ENCODE measurements at places on chromosomes 12 and 14.

DNA sequence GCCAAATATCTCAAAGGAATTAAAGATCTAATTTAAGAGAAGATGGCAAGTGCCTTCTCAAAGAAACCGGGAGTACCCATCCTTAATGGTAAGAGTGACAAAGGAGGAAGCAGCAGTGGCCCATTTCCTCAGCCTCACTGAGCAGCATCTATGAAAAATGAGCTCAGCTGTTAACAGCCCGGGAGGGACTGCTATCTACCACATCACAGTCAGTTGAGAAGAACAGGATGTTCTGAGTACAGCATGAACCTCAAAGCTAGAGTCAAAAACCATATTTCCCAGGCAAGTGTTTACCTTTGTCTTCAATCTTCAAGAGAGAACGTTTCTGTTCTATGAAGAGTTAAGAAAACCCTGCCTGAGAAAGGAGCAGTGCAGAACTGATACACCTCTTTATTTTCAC is 115.0 kb downstream of the BTG1 start:
- peak; percentile 58 for DNase-seq

DNA sequence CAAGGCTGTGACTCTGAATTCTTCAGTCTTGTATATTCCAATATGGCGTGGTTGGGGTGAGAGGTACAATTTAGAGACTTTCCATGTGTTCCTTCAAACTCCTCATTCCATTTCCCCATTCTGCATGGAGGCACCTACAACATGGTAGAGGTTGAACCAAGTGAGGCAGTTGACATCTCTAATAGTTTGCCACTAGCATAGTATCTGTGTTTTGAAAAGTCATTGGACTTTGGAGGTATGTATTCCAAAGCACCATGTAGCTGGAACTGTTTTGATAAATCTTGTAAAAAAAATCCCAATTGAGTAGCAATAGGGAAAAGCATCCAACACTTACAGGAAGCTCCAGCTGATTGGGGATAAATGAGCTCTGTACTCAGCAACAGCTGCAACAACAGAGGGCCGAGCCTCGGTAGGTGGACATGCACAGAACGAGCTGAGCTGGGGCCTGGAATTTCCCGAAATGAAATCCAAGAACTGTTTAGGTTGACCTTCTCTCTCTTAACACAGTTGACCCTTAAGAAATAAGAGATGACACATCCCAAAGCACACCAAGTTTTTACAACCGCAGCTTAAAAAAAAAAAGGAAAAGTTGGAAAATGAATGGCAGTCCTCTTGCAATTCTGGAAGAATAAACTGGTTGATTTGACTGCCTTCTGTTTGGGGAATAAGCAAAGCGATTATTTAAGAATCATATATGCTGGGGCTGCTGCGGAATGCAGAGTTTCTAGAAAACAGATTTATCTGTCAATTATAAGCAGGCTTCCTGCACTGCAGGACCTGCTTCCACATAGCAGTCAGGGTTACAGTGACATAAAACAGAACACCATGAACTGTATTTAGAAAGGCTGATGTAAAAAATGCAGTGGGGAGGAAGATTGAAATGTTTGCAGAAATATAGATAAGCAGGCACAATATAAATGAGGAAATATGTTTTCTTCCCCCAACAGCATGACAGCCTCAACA is 194.6 kb upstream of the KRR1 start:
- no peak for DNase-seq

GRCh38 chr14:103216399-103216798 is 93.1 kb downstream of the TNFAIP2 start:
- no peak for DNase-seq

DNA sequence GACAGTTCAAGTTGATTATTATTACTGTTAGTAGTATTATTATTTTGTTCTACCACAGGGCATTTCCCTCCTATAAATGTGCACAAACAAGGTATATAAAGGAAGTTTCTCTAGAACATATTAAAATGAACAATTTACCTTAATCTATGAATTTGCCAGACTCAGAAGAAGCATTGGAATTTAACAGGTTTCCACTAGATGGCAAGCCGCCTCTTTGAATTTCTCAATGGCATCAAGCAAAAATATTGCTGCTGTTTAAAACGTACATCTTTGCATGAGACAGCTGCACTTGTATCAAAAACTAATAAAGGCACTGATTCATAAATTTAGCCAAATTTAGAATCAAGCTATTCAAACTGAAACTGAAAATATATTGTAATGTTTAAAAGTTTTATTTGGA is 34.6 kb upstream of the MIS18BP1 start:
- no peak for DNase-seq

GRCh38 chr12:84329938-84330337 is 582.7 kb downstream of the SLC6A15 start:
- DNase-seq, result no peak

DNA sequence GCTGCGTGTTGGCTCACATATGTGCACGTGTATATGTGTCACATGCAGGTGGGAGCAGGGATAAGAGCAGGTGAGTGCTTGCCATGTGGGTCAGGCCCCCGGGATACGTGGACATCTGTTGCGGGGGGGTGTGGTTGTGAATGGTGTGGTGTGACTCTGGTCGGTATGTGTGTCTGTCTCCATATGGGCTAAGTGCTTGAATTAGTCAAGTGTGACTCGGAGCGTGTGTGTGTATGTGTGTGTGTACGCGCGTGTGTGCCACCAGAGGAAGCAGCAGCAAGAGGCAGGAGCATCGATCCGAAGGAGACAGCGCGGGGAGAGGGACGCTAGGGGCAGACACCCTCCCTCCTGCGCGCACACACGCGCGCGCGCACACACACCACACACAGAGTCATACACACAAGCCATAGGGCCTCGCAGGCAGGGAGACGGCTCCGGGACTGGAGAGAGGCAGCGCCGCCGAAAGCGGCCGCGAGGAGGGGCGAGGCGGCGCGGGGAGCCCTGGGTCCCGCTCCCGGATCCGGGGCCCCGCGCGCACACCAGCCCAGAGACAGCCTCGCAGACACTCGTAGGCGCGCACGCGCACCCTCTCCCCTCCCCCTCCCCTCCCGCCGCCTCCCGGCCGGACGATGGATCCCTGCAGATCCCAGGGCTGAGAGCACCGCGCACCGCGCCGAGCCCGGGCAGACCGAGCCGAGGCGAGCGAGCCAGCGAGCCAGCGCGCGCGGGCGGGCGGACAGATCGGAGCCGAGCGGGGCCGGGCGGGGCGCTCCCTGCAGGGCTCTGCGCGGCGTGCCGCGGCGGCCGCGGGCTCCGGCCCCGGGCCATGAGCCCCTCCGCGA is at the start of gene ASIC1:
Gene ASIC1, plus strand, starts transcription at position 597 of the 842 bp plus-strand sequence. CDS start 1,171 bp downstream, outside the sequence.
- DNase-seq, result peak; percentile 46

- DNase-seq, result no peak
Measured at GRCh38 chr12:121550974-121551634, 29.7 kb downstream of the KDM2B start.

DNA sequence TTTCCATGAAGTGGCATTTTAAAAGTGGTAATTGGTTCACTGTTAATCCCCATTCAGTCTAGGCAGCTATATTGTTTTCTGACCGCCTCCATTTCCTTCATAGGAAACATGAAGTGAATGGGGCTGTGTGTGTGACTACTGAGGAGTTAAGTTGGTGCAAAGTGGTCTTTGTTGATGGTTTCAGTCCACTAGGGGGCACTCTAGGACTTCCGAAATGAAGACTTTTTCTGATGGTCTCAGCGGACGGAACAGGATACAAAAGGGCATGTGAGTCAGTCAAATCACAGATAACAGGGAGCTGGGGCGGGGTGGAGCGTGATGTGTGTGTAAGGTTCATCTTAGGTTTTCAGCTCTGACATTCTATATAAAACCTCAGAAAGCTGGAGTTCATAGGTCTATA is 240.1 kb upstream of the OR4E1 start:
- DNase-seq, result peak; percentile 75

DNA sequence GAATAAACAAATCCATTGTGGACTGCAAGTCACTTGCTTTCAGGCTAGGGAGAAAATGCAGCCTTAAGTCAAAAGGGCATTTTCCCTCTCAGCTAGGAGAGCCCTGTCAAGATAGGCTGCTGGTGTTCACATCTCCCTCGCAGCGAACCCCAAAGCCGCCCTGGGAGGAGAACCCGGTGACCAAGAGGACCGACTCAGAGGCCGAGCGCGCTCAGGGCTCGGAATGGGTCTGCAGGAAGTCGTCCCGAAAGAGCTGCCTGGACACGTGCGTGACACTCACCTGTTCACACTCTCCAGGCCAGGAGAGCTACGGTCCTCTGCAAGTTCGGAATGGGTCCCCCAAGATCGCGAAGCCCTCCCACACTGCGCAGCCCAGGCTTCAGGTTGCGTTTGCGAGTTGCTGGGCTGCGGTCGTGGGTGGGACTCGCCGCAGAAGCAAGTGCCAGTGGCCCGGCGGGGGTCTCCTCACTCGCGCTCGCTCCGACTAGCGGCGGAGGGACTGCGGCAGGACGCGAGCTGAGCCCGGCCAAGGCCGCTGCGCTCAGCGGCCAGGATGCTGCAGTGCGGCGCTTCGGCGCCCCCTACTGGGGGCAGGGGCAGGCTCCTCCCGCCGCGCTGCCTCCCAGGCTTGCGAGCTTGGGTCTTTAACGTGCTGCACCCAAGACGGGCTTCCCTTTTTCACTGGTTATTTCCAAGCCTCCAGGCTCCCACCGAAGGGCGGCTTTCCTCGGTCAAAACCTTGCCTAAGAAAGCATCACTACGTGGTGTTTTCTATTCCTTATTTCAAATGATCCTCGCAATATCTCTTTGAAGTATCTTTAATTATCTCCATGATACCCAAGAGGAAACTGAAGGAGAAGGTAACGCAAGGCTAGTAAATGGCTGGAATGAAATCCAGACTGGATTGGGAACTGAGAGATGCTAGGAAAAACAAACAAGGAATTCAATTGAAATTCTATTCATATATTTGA is at the start of gene RERG:
Gene RERG, minus strand, starts transcription at position 503 of the 971 bp plus-strand sequence. CDS start 3,928 bp downstream, outside the sequence.
- DNase-seq, result peak; percentile 61

DNA sequence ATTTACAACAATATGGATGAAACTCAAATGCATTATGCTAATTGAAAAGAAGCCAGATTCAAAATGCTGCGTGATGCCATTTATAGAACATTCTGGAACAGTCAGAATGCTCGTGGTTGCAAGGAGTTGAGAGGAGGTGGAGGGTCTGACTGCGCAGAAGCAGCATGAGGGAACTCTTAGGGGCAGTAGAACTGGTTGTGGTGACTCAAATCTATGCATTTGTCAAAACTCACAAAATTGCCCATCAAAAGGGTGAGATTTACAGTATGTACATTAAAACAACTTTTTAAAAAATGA is 113.7 kb upstream of the PDZRN4 start:
- no peak for DNase-seq

DNA sequence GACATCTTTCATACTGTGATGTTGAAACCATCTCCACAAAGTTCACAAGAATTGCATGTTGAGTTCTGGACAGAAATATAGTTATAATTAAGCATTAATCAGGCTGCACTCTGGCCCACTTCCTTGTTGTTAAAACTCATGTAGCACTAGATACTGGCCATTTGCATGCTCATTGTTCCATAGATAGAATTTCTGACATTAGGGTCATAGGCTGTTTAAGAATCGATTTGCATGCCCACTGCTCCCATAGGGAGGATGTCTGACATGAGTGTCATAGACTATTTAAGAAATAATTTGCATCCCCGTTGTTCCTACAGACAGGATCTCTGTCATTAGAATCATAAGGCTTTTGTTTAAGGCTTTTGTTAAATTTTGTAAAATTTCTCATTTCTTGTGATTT is 50.2 kb downstream of the MYF5 start:
- DNase-seq, result no peak

GRCh38 chr12:54196396-54196795 is 7.6 kb upstream of the SMUG1 start:
- DNase-seq, result no peak

DNA sequence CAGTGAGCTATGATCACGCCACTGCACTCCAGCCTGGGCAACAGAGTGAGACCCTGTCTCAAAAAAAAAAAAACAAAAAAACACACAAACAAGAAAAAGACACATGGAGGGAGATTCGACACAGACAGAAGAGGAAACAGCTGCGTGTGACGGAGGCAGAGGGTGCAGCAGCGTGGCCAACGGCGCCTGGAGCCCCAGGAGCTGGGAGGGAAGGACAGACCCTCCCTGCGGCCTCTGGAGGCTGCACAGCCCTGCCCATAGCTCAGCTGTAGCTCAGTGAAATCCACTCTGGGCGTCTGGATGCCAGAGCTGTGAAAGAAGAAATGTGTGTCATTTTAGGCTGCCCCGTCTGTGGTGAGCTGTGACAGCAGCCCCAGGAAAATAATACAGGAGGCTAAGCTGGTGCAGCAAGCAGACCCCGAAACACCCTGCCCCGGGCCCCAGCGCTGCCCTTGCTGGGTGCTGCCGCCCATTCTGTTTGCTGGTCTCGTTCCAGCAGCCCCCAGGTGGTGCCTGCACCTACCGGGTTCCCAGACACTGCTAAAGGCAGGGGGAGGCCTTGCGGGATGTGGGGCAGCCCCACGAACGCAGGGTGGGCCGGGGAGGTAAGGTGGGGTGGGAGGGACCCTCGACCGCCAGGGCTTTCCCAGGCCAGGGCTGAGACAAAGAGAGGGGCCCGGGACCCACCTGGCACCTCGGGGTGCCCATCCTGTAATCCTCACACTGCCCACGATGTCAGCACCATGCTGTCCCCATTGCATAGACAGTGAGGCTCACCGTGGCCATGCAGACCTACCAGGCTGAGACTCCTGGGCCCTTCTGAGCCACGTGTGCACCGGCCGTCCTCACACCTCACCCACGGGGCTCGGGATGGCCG is 21.2 kb downstream of the GALNT9 start:
- no peak for DNase-seq

DNA sequence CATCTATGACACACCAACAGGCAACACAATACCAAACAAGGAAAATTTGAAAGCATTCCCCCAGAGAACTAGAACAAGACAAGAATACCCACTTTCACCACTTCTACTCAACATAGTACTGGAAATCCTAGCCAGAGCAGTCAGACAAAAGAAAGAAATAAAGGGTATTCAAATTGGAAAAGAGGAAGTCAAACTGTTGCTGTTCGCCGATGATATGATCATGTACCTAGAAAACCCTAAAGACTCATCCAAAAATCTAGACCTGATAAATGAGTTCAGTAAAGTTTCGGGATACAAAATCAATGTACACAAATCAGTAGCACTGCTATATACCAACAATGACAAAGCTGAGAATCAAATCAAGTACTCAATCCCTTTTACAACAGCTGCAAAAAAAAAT is 8.1 kb upstream of the ATL1 start:
- DNase-seq, result no peak

GRCh38 chr12:52398176-52398575 is 8.0 kb downstream of the KRT82 start:
- no peak for DNase-seq

GRCh38 chr14:99538275-99538674 is 57.1 kb downstream of the CCNK start:
- no peak for DNase-seq

- DNase-seq, result no peak
Measured at GRCh38 chr12:28893856-28894255, 255.2 kb upstream of the FAR2 start.

DNA sequence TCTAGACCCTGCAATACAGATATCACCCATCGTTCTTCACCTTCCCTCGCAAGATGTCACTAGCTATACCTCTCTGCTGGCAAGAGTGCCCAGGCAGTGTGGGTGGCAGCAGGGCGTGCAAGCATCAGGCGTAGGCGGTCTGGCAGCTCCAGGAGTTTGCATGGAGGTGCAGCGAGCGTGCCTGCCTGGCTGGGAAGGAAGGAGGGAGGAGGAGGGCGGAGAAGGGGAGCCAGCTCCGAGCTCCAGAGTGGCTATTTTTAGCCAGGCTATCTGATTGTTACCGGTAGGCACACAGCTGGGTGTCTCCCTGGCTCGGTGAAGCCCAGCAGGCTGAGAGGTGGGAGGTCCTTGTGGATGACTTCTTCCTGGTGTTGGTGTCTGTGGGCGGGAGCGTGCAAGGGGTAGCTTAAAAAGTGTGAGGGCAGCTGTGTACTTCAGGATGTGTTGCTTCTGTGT is 6.2 kb downstream of the FOXJ2 start:
- DNase-seq, result no peak

GRCh38 chr14:60807971-60808370 is 73.4 kb downstream of the MNAT1 start:
- DNase-seq, result no peak
